ENCODE measurements at places on chromosomes 16 and 17. TPM values are rescaled to one million over a fixed set of nuclear protein-coding genes. Genes with fewer than 3 reads are reported as not detected.
A peak's percentile ranks its signal among the peaks of the same experiment; 100 is the strongest.

DNA sequence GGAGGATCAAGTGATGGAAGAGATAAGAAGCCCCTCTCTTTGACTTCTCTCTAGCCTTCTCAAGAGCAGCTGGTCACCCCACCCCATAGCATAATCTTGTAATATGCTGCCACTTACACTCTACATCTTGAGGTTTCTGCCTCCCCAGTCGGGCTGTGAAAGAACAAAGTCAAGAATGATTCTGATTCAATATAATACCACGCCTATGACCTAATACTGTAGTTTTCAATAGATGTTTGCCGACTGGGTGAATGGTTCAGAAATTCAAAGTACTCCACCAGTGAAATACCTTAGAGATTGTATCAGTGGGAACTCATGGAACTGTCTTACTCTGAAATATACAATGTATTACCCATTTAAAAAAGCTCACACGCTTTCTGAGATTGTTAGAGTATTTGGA is 93.0 kb upstream of the ZFHX3 start:
- no peaks in the 10 kb centered on the region for H3K36me3 ChIP-seq
- no peak overlapping the region for H3K4me3 ChIP-seq
- H3K4me1 ChIP-seq, result peaks cover 19% of the 10 kb centered on the region
- no peak for DNase-seq
- H3K27me3 ChIP-seq, result no peaks in the 10 kb centered on the region

DNA sequence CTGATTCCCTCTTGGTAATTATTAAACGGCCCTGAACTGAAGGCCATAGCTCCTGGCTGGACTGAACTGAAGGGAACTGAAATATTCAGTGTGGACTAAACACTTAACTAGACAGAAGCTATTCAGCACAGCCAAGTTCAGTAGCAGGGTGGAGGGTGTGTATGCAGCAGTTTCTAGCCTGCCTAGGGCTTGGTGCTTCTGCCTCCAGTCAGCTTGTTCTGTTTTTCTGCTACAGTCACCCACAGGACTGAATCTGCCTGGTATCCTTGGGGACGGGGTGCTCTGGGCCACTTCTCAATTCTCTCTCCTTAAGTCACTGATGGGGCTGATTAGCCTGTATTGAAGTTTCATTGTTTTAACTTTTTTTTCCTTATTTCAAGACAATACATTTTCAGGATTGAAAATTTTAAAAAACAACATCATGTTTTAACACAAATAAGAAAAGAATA is 77.1 kb downstream of the WWP2 start:
- H3K27ac ChIP-seq, result no peak overlapping the region
- no peak for DNase-seq
- H3K4me3 ChIP-seq, result no peak overlapping the region
- H3K36me3 ChIP-seq, result peaks cover 14% of the 10 kb centered on the region
- H3K27me3 ChIP-seq, result no peaks in the 10 kb centered on the region
- H3K4me1 ChIP-seq, result peaks cover 3% of the 10 kb centered on the region

DNA sequence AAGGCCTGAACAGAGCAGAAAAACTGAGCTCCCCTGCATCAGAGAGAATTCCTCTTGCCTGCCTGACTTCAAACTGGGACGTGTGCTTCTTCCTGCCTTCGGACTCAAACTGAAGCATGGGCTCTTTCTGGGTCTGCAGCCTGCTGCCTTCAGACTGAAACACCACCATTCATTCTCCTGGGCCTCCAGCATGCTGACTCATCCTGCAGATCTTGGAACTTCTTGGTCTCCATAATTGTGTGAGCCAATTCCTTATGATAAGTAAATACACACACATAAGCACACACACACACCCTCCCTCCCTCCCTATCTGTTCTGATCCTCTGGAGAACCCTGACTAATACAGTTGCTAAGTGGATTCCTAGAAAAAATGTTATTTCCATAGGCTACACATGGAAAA is 874.3 kb upstream of the EEF2KMT start:
- H3K4me1 ChIP-seq, result no peaks in the 10 kb centered on the region
- peaks cover 3% of the 10 kb centered on the region for H3K27me3 ChIP-seq
- DNase-seq, result no peak

DNA sequence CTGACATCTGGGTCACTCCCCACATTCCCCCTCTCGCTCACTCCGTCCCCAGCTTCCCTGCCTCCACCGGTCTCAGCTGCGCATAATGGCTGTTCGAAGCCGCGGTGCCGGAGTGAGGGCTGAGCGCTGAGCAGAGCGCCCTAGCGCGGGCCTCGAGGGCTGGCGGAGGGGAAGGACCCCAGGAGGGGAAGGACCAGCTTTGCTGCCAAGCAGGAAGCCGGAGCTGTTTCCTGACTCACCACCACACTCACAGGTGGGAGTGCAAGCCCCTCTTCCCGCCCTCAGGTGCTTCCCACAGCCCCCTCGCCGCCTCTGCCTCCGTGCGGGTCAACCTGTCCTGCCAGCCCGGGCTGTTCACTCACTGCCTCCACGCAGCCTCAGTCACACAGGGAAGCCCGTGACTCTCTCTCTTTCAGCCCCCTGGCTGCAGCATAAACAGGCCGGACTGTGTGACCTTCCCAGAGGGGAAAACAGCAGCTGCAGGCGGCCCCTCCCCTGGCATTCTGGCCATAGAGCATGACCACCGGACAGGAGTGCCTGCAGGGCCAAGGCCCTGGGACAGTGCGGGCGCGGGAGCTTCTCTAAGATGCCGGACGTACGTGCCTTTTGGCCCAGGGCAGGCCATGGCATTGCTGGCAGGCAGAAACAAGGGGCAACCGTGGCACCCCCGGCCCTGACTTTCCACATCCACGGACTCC is 23.7 kb downstream of the SLC43A2 start:
- peaks cover 9% of the 10 kb centered on the region for H3K4me1 ChIP-seq
- H3K4me3 ChIP-seq, result no peak overlapping the region
- H3K36me3 ChIP-seq, result peaks cover 9% of the 10 kb centered on the region
- DNase-seq, result peak; percentile 40
- peak overlapping the region; percentile 69 for H3K27ac ChIP-seq

DNA sequence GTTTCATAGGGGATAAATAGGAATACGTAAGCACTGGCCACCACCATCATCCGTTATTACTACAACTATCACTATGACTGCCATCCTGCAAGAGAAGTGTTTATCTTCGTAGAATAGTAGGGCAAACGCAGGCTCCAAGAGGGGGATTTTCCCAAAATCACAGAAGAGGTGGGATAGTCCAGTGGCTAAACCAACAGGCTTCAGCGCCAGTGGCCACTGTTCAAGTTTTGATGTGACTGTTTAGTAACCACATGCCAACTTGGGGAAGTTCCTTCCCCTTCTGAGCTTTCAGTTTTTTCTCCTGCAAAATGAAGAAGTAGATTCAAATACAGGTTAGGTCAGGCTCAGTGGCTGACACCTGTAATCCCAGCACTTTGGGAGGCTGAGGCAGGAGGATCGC is 60.7 kb upstream of the GRIN2A start:
- no peaks in the 10 kb centered on the region for H3K27me3 ChIP-seq
- peaks cover 16% of the 10 kb centered on the region for H3K4me1 ChIP-seq
- no peaks in the 10 kb centered on the region for H3K36me3 ChIP-seq
- DNase-seq, result no peak
- no peak overlapping the region for H3K27ac ChIP-seq

DNA sequence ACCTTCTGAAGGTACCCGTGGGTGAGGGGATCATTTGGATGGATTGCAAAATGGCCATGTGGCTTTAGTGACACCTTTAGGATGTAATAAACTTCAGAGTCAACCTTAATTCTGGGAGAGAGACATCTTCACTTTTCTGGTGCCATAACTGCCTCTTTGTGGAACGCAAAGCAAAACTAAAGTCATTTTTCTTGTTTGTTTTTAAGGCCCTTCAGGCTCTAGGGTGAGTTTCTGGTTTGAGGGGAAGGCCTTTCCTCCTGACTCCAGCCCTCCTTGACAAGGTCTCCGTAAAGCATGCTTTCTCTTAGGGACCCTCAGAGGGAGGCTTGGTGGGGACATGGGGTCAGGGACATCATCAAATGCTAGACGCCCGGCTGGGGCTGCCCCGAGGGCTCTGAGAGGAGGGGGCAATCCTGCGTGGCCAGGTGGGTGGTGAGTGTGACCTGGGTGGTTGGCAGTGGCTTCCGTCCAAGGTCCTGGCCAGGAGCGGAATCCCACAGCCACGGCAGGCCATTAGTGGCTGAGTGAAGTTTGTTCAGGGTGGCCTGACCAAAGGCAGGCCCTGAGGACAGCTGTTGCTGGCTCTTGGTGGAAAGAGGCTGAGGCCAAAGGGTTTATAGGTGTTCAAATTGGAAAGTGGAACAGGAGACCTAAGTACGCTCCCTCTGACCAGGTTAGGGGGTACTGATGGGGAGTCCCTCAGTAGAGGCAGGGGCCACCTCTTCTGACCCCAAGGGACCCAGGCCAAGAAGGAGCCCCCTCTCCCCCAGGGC is 112.2 kb downstream of the METRNL start:
- H3K27ac ChIP-seq, result no peak overlapping the region
- H3K27me3 ChIP-seq, result peaks cover 5% of the 10 kb centered on the region
- no peak overlapping the region for H3K4me3 ChIP-seq
- peak; percentile 3 for DNase-seq
- no peaks in the 10 kb centered on the region for H3K4me1 ChIP-seq

- no peaks in the 10 kb centered on the region for H3K27me3 ChIP-seq
- H3K36me3 ChIP-seq, result no peaks in the 10 kb centered on the region
- H3K4me3 ChIP-seq, result no peak overlapping the region
- no peak for DNase-seq
- H3K4me1 ChIP-seq, result peaks cover 40% of the 10 kb centered on the region
Observed at GRCh38 chr16:57838161-57838560, 35.9 kb upstream of the KIFC3 start.

The NEUROD2 gene
- not detected for total RNA-seq

- no peaks in the 10 kb centered on the region for H3K36me3 ChIP-seq
- H3K4me3 ChIP-seq, result no peak overlapping the region
- DNase-seq, result no peak
- H3K27ac ChIP-seq, result no peak overlapping the region
- no peaks in the 10 kb centered on the region for H3K4me1 ChIP-seq
Observed at GRCh38 chr17:66292353-66292752, 10.1 kb upstream of the PRKCA start.

GRCh38 chr16:31082368-31083045 is 6.2 kb downstream of the PRSS53 start:
- H3K36me3 ChIP-seq, result peaks cover 29% of the 10 kb centered on the region
- no peaks in the 10 kb centered on the region for H3K4me1 ChIP-seq
- H3K27me3 ChIP-seq, result no peaks in the 10 kb centered on the region
- peak overlapping the region; percentile 74 for H3K27ac ChIP-seq
- no peak for DNase-seq

DNA sequence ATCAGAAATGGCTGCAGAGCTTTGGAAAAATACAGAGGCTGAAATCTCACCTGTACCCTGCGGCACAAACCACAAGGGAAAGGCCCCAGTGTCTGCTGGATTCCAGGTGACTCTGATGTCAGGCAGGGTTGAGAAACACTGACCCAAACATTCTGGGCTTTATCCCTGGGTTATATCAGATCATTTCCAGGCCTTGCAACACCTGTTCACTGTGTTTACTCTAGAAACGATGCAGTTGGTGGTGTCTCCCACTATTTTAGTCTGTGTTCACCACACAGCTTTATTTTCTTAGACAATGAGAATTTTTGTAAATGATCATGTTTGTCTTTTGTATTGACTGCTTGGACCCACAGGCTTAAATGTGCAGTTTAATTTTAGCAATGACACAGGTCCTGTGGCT is 151.5 kb upstream of the SDK2 start:
- H3K36me3 ChIP-seq, result no peaks in the 10 kb centered on the region
- H3K27me3 ChIP-seq, result peaks cover 9% of the 10 kb centered on the region
- H3K27ac ChIP-seq, result no peak overlapping the region
- peaks cover 24% of the 10 kb centered on the region for H3K4me1 ChIP-seq

DNA sequence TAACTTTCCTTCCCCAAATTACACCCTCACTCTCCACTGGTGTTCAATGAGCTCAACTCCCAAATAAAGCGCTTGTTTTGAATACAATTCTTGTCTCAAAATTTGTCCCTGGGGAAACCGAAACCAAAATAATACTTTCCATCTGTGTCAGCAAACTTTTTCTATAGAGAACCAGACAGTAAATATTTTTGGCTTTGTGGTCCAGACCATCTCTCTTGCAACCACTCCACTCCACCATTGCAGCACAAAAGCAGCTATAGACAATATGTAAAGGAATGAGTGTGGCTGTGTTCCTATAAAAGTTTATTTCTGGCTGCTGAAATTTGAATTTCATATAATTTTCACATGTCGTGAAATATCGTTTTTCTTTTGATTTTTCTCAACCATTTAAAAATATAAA is 84.6 kb upstream of the ERCC4 start:
- no peaks in the 10 kb centered on the region for H3K36me3 ChIP-seq
- H3K4me3 ChIP-seq, result no peak overlapping the region
- no peak for DNase-seq
- peaks cover 15% of the 10 kb centered on the region for H3K4me1 ChIP-seq

DNA sequence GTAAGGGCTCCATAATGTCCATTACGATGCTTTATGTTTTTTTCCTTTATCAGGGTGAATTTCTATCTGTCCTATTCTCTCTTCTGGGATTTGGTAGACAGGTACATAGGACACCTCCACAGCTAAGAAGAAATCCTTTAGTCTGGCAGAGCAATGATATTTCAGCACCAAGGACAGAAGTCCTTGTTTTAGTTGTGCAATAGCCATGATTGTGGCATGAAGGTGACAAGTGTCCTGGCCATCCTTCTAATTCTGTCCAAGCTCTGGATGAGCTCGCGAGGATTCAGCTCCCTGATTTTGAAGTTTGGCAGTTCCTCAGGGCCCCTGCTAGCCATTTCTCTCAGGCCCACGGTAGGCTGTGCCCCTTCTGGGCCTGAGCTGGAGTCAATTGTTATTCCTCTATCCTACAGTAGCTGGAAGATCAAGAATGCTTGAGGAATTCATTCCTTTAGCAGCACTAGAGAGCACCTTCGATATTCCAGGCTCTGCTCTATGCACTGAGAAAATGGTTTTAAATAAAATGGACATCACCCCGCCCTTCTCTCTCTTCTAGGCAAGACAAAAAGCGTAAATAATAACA is 320.8 kb downstream of the XYLT1 start:
- no peak for DNase-seq
- no peaks in the 10 kb centered on the region for H3K4me1 ChIP-seq
- H3K4me3 ChIP-seq, result no peak overlapping the region

DNA sequence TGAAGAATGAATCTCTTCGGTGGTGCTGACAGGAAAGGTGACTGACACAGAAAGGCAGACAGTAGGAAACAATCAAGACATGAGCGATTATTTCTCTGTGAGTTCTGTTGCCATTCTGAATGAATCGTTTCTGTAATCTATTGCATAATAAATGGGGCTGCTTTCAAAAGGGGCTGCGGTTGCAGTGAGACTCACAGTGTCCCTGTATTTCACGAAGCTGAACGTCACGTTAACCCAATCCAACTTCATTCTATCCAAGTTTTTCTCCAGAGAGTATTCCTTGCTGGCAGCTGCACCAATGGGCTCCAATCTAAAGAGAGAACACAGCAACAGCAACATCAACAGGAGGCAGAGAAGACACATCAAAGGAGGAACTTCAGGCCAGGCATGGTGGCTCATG is 75.4 kb downstream of the DNAH3 start:
- peaks cover 4% of the 10 kb centered on the region for H3K36me3 ChIP-seq
- H3K27me3 ChIP-seq, result no peaks in the 10 kb centered on the region
- H3K4me3 ChIP-seq, result no peak overlapping the region
- no peaks in the 10 kb centered on the region for H3K4me1 ChIP-seq
- H3K27ac ChIP-seq, result no peak overlapping the region
- no peak for DNase-seq

- peaks cover 26% of the 10 kb centered on the region for H3K4me1 ChIP-seq
- no peaks in the 10 kb centered on the region for H3K36me3 ChIP-seq
- no peaks in the 10 kb centered on the region for H3K27me3 ChIP-seq
- H3K4me3 ChIP-seq, result no peak overlapping the region
Observed at GRCh38 chr16:2955779-2956578, 8.1 kb upstream of the KREMEN2 start.

The ZG16 gene
- total RNA-seq, result not detected

The GFOD2 gene
- 29.5 TPM for total RNA-seq

All from WTC11 (cell line).